ENCODE measurements at places on chromosomes 12 and 14.

DNA sequence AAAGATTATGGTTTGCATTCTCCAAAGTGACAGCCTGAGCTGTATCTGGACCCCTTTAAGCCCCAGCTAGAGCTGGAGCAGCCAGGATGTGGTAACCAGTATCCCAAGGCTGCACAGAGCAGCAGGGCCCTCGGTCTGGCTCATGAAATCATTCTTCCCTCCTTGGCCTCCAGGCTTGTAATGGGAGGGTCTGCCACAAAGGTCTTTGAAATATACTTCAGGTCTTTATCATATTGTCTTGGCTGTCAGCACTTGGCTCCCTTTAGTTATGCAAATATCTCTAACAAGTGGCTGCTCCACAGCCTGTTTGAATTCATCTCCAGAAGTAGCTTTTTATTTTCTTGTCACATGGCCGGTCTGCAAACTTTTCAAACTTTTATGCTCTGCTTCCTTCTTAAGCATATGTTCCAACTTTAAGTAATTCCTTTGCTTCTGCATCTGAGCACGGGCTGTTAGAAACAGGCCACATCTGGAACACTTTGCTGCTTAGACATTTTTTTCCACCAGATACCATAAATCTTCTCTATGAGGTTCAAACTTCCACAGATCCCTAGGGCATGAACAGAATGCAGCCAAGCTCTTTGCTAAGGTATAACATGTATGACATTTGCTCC lies 663.4 kb upstream of the MIS18BP1 start:
- no peak for DNase-seq

DNA sequence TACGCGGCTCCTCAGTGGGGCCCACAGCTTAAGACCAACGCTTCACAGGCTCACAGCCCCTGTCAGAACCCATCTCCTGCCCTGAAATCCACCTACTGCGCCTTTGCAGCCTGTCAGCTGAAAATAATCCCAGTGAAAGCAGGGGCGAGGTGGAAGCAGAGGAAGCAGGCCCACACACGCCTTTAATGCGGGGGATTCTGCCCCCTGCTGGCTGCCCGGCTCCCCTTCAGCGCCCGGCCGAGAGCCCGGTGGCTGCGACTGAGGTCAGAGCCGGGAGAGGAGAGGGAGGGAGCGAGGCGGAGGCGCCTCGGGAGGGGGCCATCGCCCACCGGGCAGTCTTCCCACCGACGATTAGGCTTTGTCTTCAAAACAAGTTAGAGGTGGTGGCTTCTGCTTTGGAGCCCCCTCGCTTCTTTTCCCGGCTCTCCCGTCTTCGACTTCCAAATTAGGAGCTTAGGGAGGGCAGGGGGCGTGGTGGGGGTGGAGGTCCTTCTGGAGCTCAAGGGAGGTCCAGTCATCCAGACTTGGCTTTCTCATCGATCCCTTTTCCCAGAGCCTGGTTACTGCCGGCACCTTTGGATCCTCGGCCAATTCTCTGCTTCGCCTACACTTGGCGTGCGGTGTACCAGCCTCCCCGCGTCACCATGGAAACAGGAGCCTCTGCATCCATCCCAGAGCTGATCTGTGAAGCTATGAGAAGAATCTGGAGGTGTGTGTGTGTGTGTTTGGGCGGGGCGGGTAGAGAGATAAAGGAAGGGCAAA lies 25.2 kb upstream of the RND1 start:
- DNase-seq = peak; percentile 63

DNA sequence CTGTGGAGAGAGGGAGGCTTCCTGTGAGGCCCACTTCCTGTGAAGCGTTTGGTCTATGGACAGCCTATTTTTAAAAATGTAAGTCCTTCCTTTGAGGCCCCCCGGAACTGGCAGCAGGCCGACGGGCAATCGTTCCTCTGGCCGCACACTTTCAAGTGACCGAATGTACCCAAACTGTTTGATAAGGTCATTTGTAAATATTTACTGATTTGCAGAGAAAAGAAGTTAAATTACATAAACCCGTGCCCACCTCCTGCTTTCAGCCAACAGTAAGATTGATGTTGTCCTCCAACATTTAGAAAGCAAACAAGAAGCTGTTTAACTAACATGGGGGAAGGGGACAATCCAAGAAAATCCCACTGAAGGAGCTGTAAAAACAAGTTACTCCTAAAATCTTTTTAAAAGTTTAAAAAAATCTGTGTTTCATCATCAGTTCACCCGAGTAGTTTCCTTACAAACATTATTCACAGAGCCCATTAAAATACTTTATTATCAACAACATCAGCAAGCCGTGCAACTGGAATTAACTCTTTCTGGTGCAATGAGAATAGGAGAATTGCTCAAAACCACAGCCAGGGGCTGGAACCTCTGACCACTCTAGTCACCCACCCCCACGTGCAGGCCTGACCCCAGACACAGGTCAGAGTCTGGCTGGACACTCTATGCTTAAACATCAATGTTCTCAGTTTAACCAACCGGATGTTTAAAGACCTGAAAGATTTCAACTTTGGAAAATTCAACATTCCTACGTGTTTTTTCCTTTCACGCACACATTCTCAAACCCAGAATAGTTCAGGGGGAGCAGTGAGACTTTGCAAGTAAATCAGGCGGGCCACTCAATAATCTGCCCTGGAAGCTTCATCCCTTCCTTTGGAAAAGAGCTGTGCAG lies 65.3 kb downstream of the FOXN3 start:
- DNase-seq = no peak

DNA sequence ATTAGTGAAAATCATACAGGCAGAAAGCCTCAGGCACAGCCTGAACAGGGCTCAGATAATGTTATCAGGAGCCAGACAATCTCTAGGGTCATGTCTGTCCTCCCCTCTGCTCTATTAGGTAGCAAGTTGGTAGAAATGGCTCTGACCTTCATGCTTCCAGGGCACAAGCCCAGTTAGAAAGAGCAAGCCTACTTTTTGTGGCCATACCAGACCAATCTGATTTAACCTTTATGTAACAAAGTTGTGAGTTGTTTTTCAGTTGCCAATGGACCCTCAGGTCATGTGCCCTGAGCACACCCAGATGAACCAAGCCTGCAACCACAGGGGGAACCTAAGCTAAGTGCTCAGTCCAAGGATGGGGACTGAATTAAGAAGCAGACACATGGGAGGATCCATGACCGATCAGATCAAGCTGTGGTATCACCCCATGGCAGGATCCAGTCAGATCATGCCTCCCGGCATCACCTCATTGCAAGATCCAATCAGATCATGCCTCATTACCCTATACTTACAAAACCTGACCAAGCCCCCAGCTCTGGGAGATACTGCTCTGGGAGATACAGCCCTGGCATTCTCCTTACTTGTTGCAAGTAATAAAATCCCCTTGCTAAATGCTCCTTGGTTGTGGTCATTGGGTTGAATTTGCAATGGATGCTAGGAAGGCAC lies 18.8 kb upstream of the HIGD1C start:
- no peak for DNase-seq

DNA sequence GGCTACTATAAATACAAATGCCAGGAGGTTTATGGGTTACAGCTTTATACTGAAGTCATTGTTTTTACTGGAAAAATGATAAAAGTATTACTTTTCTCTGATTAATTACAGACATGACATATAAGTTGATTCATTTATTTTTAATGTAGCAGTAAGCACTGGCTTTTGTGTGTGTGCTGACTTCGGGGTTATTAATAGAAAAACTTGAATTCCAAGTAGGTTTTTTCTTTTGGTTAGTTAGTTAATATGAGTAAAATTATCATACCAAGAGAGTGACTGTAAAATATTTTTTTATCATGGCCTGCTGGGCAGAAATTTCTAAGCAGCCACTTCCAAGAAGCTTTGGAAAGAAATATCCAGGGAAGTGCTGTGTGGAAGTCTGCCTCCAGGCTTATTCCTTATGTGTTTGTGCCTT lies 56.4 kb downstream of the IFT81 start:
- no peak for DNase-seq

- DNase-seq = no peak
Measured at GRCh38 chr12:93007544-93007943, 78.4 kb upstream of the EEA1 start.

- DNase-seq = no peak
Measured at GRCh38 chr14:52563120-52563519, 10.5 kb downstream of the GPR137C start.

DNA sequence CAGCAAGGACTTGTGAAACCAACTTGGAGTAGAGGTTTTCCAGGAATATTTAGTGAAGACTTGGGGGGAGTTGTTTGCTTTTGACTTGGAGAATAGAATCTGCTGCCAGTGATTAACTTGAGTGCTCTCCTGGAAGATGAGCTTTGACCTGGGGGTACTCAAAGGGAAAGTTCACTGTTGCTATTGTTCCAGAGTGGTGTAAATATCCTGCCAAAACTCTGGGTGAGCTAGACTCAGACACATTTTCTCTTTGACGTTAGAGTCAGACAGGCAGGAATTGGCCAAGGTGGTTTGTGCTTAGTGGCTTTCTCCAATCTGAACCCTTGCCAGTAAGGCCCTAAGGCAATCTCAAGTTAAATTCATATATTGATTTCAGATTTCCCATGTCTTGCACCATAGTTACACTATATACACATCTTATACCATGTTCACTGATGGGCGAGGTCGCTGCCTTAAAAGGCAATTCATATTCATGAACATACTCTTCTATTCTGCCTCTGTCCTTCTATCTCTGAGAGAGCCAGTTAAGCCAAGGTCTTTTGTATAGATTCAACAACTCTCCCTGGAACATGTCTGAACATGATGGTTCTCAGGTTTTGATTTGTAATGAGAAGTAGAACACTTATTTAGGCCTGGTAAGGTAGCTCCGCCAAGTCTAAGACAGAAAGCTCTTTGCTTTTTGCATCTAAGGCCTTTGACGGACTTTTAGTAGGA lies 204.6 kb upstream of the SLC38A2 start:
- no peak for DNase-seq

DNA sequence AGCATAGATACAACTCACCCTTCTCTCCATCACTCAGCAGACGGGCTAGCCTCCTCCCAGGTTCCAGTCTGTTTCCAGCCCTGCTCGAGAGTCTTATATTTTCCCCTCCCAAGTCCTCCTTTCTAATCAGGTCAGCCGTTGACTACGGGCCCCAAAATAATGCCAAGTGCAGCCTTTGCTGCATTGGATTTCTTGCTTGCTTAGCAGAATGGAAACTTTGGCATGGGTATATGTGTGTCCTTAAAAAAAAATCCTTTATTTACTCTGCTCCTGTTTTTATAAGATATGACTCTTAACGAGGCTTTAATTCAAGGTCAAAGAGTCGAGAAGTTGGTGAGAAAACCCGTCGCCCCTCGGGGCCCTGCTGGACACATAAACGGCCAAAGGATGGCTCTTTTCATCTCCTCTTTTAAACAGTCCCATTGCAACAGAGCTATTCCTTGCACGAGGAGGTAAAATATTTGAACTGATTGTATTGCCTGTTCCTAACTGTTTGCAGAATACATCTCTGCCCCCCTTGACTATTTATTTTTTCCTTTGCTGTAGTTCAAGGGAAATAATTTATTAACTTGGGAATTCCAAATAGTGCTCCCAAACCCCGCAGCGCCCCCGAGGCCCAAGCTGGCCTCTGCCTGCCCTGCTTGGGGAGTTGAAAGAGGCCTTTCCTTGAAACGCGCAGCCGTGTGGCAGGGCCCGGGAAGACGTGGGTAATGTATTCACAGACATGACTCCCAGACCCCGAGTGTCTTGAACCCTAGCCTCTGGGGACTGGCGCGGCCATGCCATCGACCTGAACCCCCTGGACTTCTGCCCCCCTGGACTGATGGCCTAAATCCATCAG lies 156.5 kb upstream of the MYL2 start:
- no peak for DNase-seq

DNA sequence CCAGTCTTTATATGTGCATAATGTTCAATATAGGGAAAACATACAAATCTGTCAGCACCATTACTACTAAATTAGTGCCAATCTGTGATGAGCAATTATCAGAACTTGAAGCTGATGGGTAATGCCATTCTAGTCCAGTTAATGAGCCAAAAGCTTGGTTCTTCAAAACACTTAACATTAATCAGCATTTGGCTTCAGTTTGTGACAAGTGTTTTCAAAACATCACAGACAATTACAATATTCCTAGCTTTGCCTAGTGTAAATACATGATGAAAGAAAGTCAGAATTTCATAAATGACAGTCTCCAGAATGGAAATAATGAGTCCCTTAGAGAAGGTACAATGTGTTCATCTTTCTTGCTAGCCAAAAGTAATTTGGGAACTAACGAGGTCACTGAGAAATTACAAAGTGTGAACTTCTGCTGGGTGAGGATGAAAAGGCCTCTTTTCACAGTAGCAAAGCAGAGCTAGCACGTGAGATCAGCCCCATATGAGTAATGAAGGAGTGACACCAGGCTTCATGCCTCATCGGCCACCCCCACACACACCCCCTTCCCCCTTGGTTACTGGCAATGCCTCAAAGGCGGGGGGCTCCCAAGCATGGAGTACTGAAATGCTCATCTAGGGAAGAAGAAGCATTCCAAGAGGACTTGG lies 180.6 kb upstream of the EEA1 start:
- no peak for DNase-seq

GRCh38 chr12:70049596-70050360 lies 193.5 kb upstream of the CNOT2 start:
- no peak for DNase-seq
